ENCODE measurements at places on chromosomes 12 and 14. TPM values are rescaled to one million over a fixed set of nuclear protein-coding genes. Genes with fewer than 3 reads are reported as not detected.

- no peak for DNase-seq
Measured at GRCh38 chr12:2118061-2118460, 65.3 kb downstream of the CACNA1C start.

GRCh38 chr12:33825442-33825841 lies 196.9 kb upstream of the ALG10 start:
- no peak for DNase-seq

GRCh38 chr12:89674326-89674942 lies 34.2 kb downstream of the ATP2B1 start:
- DNase-seq = no peak

- DNase-seq = no peak
Measured at GRCh38 chr14:62658631-62659030, 386.6 kb downstream of the KCNH5 start.

DNA sequence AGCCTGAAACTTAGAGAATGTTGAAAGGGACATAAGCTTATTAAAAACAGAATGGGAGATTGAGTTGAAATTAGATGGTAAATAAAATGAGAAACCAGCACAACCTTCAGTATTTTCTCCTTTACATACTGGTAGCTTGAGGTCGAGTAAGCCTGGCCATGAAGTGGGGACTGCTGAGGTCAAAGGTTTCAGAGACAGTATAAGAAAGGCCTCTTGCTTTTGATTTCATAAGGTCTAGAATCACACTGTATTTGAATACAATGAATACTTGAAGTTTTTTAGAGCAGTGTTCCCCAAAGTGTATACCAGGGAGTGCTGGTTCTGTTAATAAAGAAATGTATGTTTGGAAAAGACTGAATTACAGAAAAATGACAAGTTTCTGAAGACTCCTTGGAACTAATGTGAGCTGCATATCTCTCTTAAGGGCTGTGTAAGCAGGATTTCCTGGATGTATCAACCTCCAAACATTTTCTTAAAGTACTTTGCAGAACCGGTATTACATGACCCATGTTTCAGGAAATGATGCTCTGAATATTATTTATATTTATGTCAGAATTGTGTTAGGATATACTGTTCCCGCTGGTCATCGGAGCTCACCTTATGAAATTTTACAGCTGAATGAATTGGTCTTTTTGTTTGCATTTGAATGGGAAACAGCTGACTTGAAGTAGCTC lies 85.0 kb downstream of the AKAP6 start:
- no peak for DNase-seq

DNA sequence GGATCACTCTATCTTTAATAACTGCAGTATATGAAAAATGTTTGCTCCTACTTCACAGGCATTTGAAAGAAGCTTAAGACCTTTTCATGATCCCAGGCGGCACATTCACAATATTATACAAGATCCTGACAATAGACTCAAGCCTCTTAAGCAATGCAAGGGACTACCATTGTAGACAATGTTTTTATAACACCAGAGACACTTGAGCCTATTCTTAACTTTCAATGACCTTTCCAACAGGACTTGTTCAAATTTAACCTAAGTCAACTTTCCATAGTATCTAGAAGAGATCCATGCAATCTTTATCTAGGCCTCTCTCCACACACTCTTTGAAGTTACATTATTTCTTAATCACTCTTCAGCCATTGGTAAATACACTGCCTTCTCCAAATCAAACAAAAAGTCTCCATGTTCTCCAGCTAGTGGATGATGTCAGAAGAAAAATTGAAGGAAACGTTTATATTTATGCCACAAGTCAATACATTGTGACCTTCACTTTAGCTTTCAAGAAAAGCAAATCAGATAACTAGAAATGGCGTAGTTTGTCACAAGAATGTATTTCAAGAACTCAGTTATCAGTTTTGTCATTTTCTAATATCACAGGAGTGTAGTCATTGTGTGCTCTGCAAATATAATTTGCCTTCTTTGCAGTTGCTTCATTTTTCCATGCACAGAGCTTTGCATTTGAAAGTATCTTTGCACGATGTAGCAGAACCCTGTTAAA lies 41.2 kb downstream of the PHLDA1 start:
- no peak for DNase-seq

DNA sequence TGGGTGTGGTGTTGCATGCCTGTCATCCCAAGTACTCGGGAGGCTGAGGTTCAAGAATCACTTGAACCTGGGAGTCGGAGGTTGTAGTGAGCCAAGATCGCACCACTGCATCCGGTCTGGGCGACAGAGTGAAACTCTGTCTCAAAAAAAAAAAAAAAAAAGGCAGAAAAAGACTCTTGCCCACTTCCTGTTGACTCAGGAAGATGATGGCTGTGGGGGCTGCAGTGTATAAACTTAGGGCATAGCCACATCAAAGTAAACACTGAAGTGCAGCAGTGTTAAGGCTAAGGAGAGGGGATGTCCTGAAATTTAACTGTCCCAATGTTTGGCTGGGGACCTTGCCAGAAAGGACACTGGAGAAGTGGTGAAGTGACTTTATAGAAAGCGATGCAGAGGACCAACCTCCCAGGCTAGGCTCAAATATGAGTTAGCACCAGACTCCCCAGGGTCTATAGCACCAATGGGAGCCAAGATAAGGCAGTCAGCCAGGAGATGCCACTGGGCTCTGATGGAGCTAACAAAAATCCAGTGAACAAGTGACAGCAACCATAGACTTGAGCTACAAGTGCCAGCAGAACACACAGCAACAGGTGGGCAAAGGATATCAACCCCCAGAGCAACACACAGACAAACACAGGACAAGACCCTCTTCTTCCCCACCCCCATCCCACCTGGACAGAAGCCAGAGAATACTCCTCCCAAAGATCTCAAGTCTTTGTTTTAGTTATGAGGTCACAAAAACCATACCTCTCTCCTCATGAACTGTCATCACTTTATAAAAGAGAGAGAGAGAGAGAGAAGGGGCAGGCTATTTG lies 28.0 kb downstream of the NELL2 start:
- no peak for DNase-seq

GRCh38 chr12:1528791-1529190 lies 65.6 kb downstream of the FBXL14 start:
- no peak for DNase-seq

GRCh38 chr12:6541371-6542165 lies 7.3 kb downstream of the GAPDH start:
- DNase-seq = no peak

DNA sequence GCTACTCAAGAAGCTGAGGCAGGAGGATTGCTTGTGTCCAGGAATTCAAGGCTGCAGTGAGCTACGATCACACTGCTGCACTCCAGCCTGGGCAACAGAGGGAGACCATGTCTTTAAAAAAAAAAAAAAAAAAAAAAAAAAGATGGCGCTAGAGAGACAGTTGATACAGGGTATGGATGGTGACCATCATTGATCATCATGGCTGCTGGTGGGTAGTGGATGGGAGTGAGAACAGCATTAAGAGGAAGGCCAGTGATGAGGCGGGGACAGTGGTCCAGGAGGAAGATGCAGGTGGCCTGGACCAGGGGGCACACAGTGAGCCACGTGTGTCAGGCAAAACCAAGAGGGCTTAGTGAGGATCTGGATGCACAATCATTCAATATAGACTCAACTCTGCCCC lies 26.8 kb upstream of the MAP1LC3B2 start:
- no peak for DNase-seq

- no peak for DNase-seq
Measured at GRCh38 chr12:80195074-80195726, 95.9 kb downstream of the OTOGL start.

DNA sequence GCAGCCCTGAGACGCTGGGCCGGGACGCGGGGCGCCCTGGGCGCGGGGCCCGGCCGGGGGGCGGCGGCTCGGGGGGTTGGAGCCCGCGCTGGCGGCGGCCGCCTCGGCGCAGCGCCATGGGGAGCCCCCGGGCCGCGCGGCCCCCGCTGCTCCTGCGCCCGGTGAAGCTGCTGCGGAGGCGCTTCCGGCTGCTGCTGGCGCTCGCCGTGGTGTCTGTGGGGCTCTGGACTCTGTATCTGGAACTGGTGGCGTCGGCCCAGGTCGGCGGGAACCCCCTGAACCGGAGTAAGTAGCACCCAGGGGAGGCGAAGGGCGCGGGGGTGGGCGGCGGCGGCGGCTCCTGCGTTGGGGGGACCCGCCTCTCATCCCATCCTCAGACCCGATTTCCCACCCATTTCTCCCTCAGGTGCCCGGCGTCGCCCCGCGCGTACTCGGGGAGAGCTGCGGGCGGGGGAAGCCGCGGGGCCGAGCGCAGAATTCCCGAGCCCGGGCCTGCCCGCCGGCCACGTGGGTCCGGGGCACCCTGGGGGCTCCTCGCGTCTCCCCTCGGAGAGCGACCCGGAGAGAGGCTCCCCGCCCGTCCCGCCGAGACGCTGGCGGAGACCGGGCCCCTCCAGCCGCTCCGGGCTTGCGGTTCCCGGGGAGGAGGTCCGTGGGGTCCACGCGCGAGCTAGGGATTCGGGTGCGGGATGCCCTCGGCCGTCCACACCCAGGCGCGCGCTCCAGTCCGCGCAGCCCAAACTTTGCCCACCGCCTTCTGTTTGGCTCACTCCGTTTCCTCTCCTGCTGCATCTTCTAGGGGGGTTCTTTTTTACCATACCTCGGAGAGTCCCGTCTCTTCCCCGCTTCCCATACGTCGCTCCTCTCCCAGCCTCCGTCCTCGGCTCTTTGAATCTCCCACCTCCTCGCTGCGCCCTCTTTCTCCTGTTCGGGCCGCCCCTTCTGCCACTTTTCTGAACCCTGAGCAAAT lies 807 bp downstream of the B4GALNT3 start:
- DNase-seq = no peak

- no peak for DNase-seq
Measured at GRCh38 chr12:132909030-132909368, 21.6 kb upstream of the CHFR start.

DNA sequence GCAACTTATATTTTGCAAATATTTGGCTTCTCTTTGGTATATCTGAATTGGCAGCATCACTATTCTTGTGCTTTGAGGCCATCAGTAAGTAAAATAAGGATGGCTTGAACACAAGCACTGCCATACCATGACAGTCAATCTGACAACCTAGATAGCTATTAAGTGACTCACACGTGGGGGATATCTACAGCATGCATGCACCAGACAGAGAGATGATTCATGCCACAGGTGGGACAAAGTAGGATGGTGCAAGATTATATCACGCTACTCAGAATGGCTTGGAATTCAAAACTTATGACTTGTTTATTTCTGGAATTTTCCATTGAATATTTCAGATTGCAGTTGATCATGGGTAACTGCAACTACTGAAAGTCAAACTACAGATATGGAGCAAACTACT lies 675.6 kb upstream of the MDGA2 start:
- no peak for DNase-seq

DNA sequence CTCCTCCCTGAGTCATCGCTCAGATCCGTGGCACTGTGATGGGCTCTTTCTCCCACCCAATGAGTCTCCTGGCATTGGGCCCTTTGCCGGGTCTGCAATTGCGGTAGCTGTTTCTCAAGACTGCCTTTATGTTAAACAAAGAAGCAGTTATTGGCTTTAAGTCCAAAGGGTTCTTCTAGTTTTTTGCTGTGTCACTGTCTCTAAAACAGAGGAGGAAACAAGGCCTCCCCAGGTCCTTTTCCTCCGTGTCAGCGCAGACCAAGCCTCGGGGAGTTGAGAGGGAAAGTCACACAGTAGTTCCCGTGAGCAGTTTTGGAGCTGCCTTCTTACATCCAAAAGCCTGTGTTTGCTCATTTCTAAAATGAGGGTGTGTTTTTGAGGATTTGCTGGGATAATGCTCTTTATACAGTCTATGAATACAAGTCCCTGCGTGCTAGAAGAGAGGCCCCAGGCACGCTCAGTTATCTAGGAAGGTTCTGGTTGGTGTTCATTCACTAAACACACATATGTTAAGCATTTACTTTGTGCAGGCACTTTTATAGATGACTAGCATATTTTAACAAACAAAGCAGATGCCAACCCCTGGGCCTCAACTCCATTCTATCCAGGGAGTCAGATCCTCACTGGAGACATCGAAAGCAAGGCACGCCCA lies 126.0 kb upstream of the PZP start:
- peak; percentile 33 for DNase-seq

DNA sequence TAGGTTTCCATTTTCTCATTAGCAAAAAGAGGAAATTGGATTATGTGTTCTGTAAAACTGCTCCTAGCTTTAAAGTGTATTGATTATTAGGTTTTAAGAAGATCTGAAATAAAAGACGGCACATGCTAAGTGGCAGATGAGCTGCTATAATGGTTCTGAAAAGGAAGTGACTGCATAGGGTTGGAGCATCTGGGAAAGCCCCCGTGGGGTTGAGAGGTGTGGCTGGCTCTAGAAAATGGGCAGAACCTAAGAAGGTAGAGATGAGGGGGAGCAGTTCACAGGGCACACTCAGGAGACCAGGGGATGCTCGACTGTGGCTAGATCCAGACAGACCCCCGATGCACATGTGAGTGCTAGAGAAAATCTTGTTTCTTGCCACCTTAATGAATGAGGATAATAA lies 1.9 kb downstream of the IFNG-AS1 start:
- no peak for DNase-seq

DNA sequence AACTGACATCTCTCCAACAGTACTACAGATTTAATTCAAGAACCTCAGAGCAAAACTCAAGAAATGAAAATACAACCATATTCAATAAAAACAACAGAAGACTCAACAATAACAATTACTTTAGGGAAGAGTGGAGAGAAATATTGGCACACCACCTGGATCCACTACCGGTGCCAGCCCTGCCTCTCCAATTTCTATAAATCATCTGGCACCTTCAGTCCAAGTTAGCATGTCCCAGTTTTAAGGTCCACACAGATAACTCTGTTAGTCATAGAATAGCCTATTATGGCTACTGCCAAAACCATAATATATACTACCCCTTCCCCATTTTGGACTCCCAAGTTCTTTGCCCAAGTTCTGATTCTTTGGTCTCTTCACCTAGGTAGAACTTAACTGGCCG lies 69.9 kb upstream of the PSMA6 start:
- DNase-seq = no peak

Gene CRIP1
- 1.4 TPM for polyA plus RNA-seq

Gene LBHD2
- not detected for polyA plus RNA-seq

Gene RTL1
- not detected for polyA plus RNA-seq

Gene ASCL1
- polyA plus RNA-seq = not detected

Gene RHEBL1
- 1.3 TPM for polyA plus RNA-seq
